T-cell (primary cell): ENCODE measurements at places on chromosomes 7 and 10.

DNA sequence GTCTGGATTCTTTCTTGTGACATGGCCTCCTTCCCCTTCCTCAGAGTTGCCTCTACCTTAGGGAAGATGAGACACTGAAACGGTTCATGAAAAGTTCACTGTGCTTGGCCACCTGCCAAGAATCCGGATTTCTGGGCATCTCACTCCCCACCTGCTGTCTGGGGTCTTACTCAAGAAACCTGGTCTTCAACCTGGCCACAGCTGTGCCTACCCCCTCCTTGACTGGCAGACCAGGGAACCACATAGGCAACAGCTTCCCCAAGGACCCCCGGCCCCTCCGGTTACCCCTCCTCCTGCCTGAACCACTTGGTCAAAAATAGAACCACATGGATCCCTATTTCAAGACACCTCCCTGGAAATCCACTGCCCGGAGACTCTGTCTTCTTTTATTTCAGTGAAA lies 58.7 kb upstream of the NANOS1 start:
- no peak for DNase-seq

GRCh38 chr10:22345301-22346095 lies at the start of gene SPAG6:
Gene SPAG6, plus strand, starts transcription at chr10:22345496. Its CDS starts 116 bp downstream, at chr10:22345612.
- no peak for DNase-seq

GRCh38 chr10:96345222-96345621 lies 13.6 kb downstream of the OPALIN start:
- no peak for DNase-seq

- DNase-seq, result no peak
These were observed 97.4 kb downstream of the ELFN1 start for GRCh38 chr7:1767524-1767923.

- DNase-seq, result no peak
These were observed 253.0 kb downstream of the RPS24 start for GRCh38 chr10:78286668-78287067.

DNA sequence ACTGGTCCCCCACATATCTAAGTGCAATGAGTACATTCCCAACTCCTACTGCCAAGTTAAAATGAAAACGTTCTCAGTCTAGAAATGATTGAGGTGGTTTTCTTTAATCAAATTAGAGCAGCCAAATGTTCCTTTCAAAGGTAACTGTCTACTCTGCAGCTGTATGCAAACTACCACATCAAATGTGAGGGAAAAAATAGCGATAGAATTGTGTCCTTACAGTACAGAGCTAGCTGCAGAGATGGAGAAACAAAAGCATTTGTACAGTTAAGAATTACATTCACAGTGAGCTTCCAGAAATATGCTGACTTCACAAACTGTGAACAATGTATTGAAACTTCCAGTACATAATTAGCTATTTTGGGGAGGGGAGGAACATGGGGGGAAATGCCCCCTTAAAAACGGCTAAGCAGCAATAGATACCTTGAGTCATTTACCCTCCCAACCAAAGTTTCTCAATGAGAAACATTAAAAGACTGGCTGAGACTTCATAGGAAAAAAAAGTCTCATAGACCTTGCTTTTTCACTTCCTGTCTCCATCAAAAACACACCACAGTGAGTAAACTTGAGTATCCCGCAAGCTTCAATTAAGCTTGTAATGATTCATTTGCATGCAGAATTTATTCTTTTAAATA lies 22.9 kb downstream of the CDK6 start:
- DNase-seq, result no peak

- DNase-seq, result no peak
These were observed 15.7 kb upstream of the STN1 start for GRCh38 chr10:103933557-103934121.

DNA sequence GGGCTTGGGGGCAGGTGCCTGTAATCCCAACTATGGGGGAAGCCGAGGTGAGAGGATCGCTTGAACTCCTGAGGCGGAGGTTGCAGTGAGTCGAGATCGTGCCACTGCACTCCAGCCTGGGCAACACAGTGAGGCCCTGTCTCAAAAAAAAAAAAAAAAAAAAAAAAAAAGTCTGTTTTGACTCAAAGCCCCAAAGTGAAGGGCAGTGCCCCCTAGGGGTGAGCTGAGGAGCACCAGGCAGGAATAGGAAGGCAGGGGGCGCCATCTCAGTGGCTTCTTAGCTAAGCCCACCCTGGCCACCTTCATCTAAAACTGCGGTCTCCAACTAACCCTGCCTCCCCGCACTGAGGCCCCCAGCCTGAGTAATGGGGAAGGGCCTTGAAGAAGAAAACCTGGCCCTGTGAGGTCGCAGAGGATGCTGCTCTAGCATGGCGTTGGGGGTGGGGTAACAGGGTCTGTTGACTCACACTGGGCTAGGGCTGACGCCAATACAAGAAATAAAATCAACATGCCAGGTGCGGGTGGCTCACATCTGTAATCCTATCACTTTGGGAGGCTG lies 9.8 kb downstream of the PODXL start:
- DNase-seq, result peak; percentile 37

GRCh38 chr10:49093922-49094321 lies 21.4 kb downstream of the VSTM4 start:
- DNase-seq, result no peak

DNA sequence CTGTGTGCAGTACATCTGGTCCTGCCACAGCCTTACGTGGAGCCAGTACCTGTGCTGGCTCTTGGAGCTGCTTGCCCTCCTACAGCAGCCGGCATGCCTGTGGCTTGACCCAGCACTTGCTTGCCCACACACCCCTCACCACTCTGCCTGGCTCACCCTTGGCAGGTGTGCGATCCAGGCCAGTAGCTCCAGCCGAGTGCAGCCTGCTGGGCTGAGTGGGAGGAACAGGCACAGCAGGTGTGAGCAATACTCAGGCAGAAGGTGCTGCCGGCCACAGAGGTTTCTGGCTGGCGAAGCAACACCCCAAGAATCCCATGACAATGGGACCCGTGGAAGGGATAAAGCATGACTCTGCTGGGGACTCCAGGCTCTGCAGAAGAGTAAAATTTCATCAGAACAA lies 173.5 kb upstream of the ADCY1 start:
- no peak for DNase-seq

DNA sequence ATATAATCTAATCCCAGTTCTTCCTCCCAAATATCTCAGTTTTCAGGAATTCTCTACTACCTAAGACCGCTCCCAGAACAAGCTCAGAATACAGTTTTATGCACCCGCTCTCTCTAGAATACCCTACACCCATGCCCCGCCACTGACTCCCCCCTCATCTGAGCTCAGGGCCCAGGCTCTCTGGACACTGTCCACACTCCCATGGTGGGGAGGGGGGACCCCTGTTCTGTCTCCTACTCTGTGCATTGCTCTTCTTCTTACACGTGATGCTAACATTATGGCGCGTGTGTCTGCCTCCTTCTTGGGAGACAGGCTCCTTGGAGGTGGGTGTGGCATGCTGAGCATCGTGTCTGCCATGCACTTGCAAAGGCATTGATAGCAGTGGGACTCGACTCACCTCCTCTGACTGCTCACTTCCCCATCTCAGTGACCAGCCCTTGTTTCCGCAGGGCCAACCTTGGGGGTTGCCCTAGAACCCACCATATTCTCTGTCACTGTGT lies 127.9 kb downstream of the TCERG1L start:
- no peak for DNase-seq

DNA sequence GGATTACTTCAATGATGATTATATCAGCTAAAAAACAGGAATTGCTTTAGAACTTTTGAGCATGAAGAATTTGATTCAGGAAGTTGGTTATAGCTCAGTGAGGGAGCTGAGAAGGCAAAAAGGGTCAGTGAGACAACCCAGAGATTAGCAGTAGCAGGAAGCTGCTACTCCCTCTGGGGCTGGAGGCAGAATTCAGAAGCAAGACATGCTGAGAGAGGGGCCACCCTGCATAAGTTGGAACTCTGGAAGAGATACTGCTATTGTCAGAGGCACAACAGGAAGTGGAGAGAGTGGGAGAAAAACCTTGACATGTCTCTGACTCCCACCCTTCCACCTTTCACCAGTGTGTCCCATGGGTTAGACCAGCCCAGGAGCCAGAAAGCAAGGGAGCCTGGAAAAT lies 488.7 kb downstream of the ADRA2A start:
- DNase-seq, result no peak

GRCh38 chr7:33919449-33919848 lies 14.1 kb downstream of the BMPER start:
- DNase-seq, result no peak

GRCh38 chr7:455110-455928 lies 64.3 kb downstream of the PDGFA start:
- DNase-seq, result no peak

DNA sequence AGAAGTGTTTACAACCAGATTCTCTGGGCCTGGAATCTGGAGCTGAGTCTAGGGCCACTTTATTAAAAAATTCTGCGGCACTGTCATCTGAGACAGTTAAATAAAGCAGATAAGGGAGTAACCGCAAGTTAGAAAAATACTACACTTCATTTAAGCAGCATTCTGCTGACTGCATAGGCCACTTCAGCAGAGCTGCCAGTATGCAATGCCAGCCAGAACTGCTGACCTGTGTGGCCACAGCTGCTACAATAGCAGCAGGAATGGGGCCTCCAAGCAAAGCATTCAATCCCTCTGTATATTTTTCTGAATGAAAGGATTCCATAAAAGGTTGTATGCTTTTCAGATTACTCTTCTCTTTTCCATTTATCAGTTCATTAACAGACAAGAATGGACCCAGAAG lies 136.0 kb downstream of the COL28A1 start:
- DNase-seq, result no peak

GRCh38 chr7:382043-382400 lies 92.1 kb downstream of the FOXL3 start:
- DNase-seq, result no peak

- no peak for DNase-seq
These were observed 119.5 kb downstream of the APBB1IP start for GRCh38 chr10:26557641-26558014.

- DNase-seq, result no peak
These were observed 78.5 kb downstream of the ETV1 start for GRCh38 chr7:13910805-13911551.

GRCh38 chr7:6577369-6578113 lies at the start of gene ZDHHC4:
Gene ZDHHC4, plus strand, starts transcription at chr7:6577454. Its CDS starts 3,108 bp downstream, at chr7:6580562.
- peak; percentile 73 for DNase-seq

DNA sequence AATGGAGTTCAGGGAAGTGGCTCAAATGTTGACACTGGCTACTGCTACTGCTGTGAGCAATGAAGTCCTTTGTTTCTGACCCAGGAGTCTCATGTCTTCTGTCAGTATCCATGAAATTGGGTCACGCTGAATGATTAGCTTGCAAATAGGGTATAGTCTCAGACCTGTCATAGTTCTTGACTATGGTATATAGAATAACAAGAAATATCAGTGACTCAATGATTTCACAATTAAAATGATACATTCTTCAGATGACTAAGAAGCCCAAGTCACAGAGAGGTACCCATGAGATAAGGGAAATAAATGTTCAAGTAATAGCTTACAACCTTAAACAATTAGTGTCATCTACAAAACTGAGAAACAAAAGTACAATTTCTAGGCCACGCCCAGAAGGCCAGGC lies 89.3 kb downstream of the LYZL2 start:
- DNase-seq, result no peak

GRCh38 chr10:21496343-21497176 lies 28.9 kb downstream of the SKIDA1 start:
- peak; percentile 46 for DNase-seq

GRCh38 chr7:120168066-120168465 lies 104.9 kb upstream of the KCND2 start:
- DNase-seq, result no peak

DNA sequence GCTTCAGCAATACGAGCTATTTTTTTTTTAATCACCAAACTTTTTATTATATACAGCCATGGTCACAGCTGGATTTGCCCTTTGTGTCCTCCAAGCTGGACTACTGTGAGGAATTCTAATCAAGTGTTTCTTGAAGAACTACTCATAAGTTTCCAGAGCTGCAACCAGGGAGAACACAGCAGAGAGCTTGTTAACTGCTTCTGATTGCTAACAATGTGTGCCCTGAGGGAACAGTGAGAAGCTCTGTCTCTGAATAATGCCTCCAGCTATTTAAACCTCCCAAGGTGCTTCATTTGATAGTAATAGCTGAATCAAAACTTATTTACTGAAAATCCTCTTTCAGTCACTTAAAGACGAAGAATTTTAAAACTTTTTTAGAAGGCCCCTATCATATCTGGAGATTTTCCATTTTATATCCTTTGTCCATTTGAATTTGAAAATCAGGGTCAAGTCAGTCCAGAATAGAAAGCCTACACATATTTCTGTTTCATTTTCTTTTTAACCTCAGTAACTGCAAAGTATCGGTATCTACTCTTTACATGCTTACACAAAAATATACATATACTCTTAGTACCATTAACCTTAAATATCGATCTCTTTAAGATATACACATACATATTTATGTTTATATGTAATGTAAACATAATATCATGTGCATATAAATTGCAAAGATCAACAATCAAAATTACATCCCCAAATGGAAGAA lies 1024.2 kb downstream of the GRM8 start:
- DNase-seq, result no peak

GRCh38 chr10:26336979-26337378 lies 101.2 kb upstream of the APBB1IP start:
- no peak for DNase-seq

DNA sequence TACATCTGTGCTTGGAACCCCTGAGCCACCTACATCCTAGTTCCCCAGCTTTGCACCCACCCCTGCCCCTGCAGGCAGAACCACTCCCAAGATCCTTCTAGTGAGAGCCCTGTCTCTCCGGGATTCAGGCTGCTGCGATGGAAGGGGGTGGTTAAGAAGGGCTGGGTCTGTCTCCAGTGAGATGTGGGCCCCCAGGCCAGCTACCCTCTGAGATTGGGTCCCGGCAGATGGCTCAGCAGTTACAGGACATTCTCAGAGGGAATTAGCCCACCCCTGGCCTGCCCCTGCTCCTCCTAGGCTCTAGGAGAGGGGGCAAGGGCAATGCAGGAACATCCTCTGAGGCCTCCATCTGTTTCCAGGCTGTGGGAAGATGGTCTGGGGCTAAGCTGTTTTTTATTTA lies 27.7 kb downstream of the SLC29A3 start:
- DNase-seq, result no peak

DNA sequence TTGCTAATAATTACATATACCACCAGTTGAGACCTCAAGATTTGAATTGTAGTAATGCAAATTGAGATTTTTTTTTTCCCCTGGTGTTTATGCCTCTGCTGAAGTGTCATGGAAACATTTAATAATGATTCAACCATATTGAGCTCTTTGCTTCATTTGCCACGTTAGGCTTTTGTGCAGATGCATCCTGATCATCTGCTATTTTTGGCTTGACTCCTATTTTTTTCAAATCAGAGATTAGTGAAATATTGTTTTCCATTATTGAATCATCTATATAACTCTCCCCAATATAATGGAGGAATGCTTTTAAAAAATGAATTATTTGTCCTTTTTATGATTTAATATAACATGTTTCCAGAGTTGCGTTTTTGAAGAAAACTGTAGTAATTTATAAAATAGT lies 115.1 kb downstream of the SRI start:
- DNase-seq, result no peak

DNA sequence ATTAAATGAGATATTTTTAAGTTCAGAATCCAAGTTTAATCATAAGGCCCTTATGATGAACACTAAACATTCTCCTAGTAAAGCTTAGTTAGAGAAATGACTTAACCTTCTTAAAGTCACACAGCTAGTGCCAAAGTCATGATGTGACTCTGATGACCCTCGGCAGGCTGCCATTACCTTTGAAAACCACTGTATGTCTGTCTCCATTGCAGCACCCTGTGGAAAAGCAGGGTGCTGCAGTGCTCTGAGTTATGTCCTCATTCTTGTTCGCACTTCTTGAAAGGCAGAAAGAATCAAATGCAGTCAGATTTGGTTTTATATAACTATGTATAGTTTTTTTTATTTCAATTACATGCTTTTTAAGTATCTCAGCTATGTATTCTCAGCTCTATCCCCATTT lies 105.0 kb downstream of the PHTF2 start:
- no peak for DNase-seq

- no peak for DNase-seq
These were observed 9.2 kb downstream of the JMJD1C start for GRCh38 chr10:63456437-63457210.
